Panc1 (cell line): ENCODE measurements at places on chromosomes 4 and X.
A peak's percentile ranks its signal among the peaks of the same experiment; 100 is the strongest.

DNA sequence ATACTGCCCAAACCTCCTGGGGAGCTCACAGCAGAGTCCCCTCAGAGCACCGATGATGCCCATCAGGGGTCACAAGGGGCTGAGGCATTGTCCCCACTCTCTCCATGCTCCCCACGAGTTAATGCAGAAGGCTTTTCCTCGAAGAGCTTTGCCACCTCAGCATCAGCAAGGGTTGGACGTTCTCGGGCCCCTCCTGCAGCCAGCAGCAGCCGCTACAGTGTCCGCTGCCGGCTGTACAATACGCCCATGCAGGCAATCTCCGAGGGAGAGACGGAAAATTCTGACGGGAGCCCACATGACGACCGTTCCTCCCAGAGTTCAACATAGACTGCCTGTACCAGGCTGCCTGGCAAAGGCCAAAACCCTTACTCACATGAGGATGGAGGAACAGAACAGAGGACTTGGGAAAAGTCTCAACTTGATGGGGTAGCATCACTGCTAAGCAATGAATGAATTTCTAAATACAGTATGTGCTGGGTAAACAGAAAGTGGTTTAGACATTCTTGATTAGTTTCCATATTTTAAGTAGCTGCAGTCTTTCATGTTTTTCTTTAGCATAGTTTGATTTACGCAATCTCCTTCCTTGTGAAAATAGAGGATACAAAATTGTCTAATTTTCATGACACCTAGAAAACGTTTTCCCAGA, 5.0 kb upstream of the SCML1 start:
- H3K27ac ChIP-seq = no peak overlapping the region
- DNase-seq = no peak
- no peaks in the 10 kb centered on the region for H3K36me3 ChIP-seq
- no peak overlapping the region for H3K4me3 ChIP-seq

DNA sequence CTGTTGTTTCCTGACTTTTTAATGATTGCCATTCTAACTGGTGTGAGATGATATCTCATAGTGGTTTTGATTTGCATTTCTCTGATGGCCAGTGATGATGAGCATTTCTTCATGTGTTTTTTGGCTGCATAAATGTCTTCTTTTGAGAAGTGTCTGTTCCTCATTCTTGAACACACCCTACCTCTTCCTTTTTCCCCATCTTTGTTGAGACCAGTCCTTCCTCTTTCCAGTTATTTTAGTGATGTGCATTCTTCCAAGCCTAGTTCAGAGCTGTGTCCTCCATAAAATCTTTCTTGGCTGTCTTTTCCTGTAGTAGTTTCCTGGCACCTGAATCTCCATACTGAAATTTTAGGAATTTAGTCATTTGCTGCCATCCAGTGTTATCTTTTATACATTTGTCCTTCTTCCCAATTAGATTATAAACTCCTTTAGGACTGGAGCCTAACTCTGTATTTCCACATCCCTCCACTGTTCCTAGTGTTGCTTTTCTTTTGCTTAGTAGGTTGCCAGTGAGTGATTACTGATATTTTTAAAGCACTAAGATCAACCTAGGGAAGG, 11.4 kb downstream of the FHIP1A start:
- H3K4me3 ChIP-seq = no peak overlapping the region
- no peaks in the 10 kb centered on the region for H3K4me1 ChIP-seq
- no peak for DNase-seq
- no peaks in the 10 kb centered on the region; the same call in 1 of the 2 replicates for H3K27me3 ChIP-seq
- no peak overlapping the region for H3K27ac ChIP-seq
- H3K36me3 ChIP-seq = no peaks in the 10 kb centered on the region

DNA sequence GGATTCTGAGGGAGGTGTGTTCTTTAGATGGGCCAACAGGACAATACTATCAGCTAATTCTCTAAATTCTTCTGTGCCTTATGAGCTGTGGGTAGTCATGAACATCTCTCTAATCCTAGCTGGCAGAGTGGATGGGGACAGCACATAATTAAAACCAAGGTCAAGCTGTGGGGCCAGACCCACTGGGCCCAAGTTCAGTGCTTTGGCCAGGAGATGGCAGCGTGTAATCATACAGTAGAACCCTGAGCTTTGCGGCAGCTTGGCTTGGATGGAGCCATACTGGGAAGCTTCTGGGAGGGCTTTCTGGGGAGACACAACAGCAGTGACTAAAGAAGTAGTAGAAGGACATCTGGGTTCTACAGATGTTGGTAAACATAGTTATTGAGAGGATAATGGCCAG, 140.3 kb upstream of the CXCL13 start:
- no peak for DNase-seq
- H3K4me3 ChIP-seq = no peak overlapping the region
- H3K4me1 ChIP-seq = no peaks in the 10 kb centered on the region
- no peaks in the 10 kb centered on the region for H3K27me3 ChIP-seq
- no peak overlapping the region for H3K27ac ChIP-seq
- no peaks in the 10 kb centered on the region for H3K36me3 ChIP-seq

- DNase-seq = no peak
- H3K36me3 ChIP-seq = no peaks in the 10 kb centered on the region
- no peaks in the 10 kb centered on the region for H3K4me1 ChIP-seq
- H3K27me3 ChIP-seq = no peaks in the 10 kb centered on the region
- H3K27ac ChIP-seq = no peak overlapping the region
Observed at GRCh38 chr4:25592736-25593135, 62.9 kb upstream of the SLC34A2 start.

DNA sequence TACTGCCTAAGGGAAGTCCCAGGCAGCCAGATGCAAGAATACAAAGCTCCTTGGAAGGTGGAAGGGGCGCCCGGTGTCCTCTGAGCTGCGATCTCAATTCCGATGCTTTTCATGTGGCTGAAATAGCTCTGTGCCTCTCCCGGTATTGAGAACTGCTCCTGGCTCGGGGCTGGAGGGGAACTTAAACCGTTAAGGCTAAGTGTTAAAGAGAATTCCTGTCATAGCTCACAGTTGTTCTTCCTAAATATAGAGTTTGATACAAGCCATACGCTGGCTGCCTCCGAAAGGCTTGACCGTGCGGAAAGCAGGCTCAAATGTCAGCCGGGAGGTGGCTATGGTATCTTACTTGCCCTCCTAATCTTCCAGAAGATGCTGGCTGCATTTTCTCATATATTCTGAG, at the start of gene SMPX:
TSS of gene SMPX (minus strand) at position 157 of the 400 bp plus-strand sequence. CDS start 3,826 bp downstream, outside the sequence.
- DNase-seq = no peak
- H3K27me3 ChIP-seq = no peaks in the 10 kb centered on the region
- no peak within 1 kb of the TSS for H3K4me3 ChIP-seq
- no peaks in the 10 kb centered on the region for H3K36me3 ChIP-seq
- no peak within 1 kb of the TSS for H3K27ac ChIP-seq
- H3K4me1 ChIP-seq = no peaks in the 10 kb centered on the region

- H3K4me3 ChIP-seq = no peak overlapping the region
- peak overlapping the region; percentile 34; the same call in 1 of the 2 replicates for H3K27ac ChIP-seq
- no peaks in the 10 kb centered on the region for H3K27me3 ChIP-seq
- no peak for DNase-seq
Observed at GRCh38 chrX:13208281-13208935, 111.4 kb downstream of the ATXN3L start.

DNA sequence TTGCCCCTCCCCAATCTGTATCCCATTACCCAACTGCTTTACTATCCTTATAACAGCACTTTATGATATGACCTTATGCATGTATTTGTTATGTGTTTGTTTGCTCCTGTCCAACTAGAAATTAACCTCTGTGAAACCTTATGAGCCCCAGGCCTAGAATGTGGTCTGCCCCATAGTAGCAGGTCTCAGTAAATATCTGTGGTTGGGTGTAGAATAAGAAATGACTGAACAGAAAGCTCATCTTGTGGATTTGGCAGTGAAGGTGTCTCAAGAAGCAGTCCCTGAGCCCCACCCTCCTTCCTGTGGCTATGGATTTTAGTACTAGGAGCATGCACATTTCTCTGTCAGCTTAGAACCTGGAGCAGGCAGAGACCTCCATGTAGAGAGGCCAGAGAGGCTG, 229.0 kb upstream of the LCORL start:
- no peaks in the 10 kb centered on the region for H3K27me3 ChIP-seq
- DNase-seq = no peak
- no peak overlapping the region for H3K4me3 ChIP-seq
- no peaks in the 10 kb centered on the region for H3K4me1 ChIP-seq
- H3K36me3 ChIP-seq = no peaks in the 10 kb centered on the region
- H3K27ac ChIP-seq = no peak overlapping the region
